ENCODE measurements at places on chromosomes 4 and X.

GRCh38 chrX:53398216-53398615, 24.2 kb downstream of the SMC1A start:
- DNase-seq = no peak

- no peak for DNase-seq
Measured at GRCh38 chr4:153260132-153260531, 55.9 kb downstream of the TRIM2 start.

DNA sequence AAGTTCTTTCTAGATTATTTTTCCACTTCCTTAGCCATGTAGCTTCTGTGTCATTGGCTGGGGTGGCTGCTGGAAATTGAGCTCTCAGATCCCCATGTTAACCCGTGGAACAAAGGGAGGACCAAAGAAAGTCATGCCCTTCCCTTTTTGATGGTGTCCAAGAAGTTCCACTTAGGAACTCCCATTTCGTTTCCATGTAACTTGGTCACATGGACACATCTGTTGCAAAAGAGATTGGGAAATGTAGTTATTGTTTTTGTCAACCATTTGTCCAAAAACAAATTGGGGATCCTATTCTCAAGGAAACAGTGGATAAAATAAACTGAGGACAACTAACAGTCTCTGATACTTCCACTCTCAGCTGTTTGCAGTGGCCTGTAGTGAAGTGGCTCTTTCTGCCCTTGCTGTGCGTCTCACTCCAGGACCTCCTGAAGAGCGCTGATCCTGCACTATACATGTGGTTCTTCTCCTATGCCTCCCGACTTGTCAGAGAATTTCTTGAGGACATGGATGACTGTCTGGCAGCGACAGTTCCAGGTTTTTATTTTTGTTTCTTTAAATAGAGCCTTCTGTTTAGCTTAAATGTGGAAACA, 125.3 kb upstream of the LNX1 start:
- DNase-seq = no peak

- no peak for DNase-seq
Measured at GRCh38 chr4:8599657-8600056, 7.1 kb downstream of the CPZ start.

DNA sequence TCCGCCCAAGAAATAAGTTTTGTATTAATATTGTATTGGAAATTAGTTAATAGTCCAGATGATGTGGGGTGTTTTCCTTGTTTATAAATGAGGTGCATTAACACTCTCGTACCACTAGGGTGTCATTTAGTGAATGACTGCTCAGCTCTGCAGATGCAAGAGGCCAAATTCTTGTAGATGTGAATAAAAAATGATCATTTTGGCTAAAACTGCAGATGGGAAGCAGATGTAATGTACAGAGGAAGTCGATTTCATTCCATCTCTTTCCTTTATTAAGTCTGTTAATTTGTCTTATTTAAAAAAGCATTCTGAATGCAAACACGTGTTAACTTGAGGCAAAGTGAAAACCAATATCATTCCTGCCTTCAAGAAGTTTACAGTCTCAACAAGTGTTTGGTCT, 108.1 kb downstream of the DHX15 start:
- DNase-seq = no peak

GRCh38 chrX:10095698-10096432, 60.9 kb upstream of the CLCN4 start:
- DNase-seq = no peak

DNA sequence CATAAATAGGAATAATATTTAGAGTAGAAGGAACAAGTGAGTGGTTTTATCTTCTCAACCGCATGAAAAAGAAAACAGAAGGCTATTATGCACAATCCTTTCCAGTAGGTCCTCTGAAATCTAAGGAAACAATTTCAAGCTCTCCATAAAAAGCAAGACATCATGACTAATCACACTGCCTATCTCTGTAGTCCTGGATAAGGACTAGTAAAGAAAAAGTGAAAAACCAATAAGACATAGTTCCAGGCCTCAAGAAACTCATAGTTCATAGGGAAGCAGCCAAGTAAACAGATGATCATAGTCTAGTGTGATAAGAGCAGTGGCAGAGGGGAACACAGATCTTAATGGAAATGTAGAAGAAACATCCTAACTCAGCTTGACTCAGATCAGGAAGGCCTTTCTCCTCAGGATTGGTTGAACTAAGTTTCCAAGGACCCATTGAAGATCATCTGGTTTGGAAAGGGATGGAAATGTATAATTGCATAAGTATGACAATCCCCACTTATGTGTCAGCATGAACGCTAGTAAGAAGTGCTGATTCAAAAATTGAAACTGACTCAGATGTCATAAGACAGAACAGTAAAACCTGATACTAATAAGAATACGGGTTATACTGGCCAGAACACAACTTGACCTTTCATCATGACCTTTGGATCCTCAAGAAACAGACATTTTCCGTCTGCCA, 155.3 kb downstream of the GRIA3 start:
- no peak for DNase-seq

DNA sequence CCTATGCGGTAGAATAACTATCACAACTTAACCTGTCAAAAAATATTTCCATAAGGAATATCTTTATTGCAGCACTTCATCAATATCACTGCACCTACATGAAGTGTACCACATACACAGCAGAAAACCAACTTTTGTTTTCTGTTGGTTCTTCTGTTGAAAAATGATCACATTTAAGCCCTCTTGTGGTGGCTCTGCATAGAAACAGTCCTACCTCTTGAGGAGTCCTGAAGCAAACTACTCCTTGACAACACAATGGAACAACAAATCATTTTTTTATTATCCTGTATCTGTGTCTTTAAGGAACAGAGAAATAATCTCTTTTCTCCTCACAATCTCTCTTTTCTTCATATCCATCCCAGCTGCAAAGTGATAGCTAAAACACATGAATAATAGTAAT, 39.8 kb upstream of the ATOH1 start:
- DNase-seq = no peak

GRCh38 chr4:81255524-81255923, 40.5 kb upstream of the PRKG2 start:
- DNase-seq = no peak

GRCh38 chr4:85812776-85813175, 337.8 kb downstream of the ARHGAP24 start:
- DNase-seq = no peak

GRCh38 chr4:111601671-111602070, 543.6 kb upstream of the FAM241A start:
- DNase-seq = no peak

- DNase-seq = no peak
Measured at GRCh38 chrX:46710425-46710824, 48.5 kb downstream of the SLC9A7 start.

DNA sequence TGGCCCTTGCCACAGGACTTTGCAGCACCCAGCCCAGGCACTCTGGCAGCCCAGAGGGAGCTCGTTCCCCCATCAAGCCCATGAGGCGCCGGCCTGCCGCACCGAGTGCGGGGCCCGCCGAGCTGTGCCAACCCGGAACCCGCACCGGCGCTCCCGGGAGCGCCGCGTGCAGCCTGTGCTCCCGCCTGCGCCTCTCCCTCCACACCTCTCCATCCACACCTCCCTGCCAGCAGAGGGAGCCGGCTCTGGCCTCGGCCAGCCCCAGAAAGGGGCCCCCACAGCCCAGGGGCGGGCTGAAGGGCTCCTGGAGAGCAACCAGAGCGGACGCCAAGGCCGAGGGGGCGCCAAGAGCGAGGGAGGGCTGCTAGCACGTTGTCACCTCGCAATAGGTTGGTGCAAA, 268.8 kb downstream of the MID1IP1 start:
- no peak for DNase-seq

- DNase-seq = no peak
Measured at GRCh38 chr4:74005528-74005927, 7.1 kb upstream of the CXCL5 start.

GRCh38 chr4:6473264-6474052, 1.0 kb upstream of the PPP2R2C start:
- peak; percentile 12 for DNase-seq

- no peak for DNase-seq
Measured at GRCh38 chr4:28555866-28556265, 1695.2 kb downstream of the STIM2 start.

GRCh38 chr4:189021831-189022230, 882.6 kb downstream of the TRIML1 start:
- DNase-seq = no peak

DNA sequence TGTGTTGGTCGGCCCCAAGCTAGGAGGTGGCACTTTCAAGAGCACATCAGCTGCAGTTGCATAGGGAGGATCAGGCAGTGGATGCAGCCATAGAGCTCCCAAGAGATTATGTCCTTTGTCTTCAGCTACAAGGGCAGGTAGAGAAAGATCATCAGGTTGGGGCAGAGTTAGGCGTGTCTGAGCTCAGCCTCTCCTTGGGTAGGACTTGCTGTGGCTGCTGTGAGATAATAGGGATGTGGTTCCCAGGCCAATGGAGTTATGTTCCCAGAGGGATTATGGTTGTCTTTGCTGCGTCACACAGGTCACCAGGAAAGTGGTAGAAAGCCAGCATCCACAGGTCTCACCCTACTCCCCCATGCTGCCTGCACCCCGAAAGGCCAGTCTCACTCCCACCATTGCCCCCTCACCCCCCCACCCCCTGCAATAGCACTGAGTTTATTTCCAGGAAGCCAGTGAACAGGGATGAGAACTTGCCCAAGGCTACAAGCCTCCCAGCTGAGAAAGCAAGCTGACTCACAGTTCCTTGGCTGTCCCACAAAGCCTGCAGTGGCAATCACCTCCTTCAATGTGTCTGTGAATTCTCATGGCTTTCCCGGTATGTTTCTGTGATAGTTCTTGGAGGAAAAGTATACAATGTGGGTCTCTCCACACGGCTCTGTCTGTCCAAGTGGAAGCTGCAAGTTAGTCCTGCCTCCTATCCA, 148.4 kb downstream of the STPG2 start:
- DNase-seq = no peak

DNA sequence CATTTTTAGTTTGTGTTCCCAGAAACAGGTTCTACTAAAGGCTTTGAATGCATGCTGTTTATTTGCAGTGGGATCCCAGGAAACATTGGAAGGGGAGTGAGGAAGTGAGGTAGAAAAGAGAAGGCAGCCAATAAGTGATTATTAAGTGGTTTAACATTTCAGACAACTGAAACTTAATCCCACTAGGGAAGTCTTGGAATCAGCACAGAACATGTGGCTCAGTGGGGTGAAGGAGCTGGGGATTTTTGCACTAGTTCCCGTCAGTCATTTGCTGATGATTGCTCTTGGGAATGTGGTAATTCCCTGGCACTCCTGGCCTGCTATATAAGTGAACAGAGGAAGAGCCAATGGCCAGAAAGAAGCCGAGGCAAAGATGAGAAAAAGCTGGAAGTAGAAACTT, 1053.0 kb upstream of the IGFBP7 start:
- no peak for DNase-seq

- DNase-seq = peak; percentile 48
Measured at GRCh38 chr4:110165382-110166286, 32.8 kb downstream of the ELOVL6 start.

- no peak for DNase-seq
Measured at GRCh38 chr4:186058253-186058979, 10.5 kb upstream of the TLR3 start.

DNA sequence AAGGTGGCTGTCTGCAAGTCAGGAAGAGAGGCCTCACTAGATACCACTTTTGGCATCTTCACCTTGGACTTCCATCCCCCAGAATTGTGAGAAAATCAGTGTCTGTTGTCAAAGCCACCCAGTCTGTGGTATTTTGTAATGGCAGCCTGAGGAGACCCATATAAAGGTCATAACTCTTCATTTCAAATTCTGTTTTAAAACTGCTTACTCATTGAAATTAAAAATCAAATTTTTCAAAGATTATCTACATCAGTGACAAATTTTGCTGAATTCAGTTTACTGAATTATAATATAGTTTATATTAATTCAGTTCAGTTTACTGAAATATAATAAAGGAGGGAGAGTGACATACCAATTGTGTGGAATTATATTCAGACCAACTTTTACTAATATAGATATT, 133.1 kb upstream of the IL15 start:
- no peak for DNase-seq

DNA sequence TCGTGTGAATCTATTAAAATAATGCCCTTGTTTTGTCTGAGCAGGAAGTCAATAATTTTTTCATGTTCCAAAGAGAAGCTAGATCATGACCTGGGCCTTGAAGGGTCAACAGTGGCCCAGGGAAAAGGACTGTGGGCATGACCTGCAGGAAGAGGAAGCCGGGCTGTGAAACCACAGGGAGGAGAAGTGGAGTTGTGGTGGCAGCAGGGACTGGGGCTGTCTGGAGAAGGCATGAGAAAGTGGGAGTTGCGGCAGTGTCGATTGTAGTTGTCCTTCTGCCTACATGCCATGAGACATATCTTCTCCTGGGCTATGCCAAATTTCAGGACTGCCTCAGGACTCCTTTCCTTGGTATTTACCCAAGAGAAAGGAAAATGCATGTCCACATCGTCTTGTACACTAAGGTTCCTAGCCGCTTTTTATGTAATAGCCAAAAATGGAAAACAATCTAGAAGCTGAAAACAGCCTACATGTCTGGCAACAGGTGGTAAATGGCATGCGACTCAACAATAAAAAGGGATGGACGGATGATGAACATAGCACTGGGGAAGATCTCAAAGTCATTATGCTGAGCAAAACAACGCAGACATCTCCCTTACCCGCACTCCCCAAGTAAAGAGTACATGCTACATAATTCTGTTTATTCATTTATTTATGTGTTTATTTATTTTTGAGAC, 13.6 kb upstream of the PTTG2 start:
- DNase-seq = no peak

GRCh38 chrX:46327566-46328115, 217.6 kb downstream of the ZNF674 start:
- peak; percentile 43 for DNase-seq

GRCh38 chrX:86002076-86002896, 45.1 kb downstream of the CHM start:
- DNase-seq = peak; percentile 42

DNA sequence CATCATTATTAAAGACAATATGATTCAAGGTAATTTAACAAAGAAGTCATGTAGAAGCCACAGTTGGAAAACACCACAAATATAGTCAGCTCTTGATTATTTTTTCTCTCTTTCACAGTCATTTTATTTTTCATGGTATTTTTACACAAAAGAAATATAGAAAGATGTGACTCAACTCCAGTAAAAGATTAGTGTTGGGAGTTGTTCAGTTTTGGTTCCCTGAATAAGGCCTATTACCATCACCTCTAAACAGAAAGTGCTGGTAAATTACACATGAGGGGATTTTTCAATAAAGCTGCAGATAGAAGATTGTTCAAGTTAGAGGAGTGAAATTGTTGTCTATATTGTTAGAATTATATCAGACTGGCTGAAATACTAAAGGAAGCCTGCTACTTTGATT, 107.0 kb downstream of the DDIT4L start:
- DNase-seq = no peak

- DNase-seq = no peak
Measured at GRCh38 chr4:15890246-15890829, 48.2 kb downstream of the FGFBP1 start.

- no peak for DNase-seq
Measured at GRCh38 chrX:8274170-8274569, 103.1 kb upstream of the VCX2 start.

DNA sequence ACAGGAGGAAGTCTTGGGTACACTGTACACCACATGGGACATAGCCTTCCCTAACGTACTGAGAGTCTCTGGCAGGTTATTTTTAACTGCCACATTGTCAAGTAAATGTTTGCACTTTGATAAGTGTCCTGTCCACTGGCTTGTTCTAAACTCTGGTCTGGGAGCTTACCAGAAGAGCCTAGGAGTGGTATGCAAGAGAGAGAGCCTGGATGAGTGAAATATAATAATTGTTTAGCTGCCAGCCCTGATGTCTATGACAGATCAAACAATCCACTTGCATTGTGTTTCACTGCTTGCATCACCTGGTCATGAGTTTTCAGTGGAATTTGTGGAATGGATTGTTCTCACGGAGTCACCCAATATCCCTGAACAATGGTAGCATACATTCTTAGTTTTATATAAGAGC, 91.6 kb downstream of the SHROOM3 start:
- peak; percentile 44 for DNase-seq

- DNase-seq = no peak
Measured at GRCh38 chr4:79585330-79585729, 177.3 kb upstream of the GK2 start.

Data from colonic mucosa (tissue), 4 donors.